Psoas muscle (tissue), 8 donors: ENCODE measurements at places on chromosomes 4 and X. TPM values are rescaled to one million over a fixed set of nuclear protein-coding genes. Genes with fewer than 3 reads are reported as not detected.

Gene VGLL1
- total RNA-seq: not detected

GRCh38 chr4:8048856-8049676 lies 109.4 kb upstream of the AFAP1 start:
- no peak for DNase-seq

GRCh38 chr4:139802931-139803330 lies 137.3 kb downstream of the MGST2 start:
- no peak for DNase-seq

GRCh38 chr4:32268863-32269262 lies 1548.7 kb downstream of the PCDH7 start:
- DNase-seq: no peak

DNA sequence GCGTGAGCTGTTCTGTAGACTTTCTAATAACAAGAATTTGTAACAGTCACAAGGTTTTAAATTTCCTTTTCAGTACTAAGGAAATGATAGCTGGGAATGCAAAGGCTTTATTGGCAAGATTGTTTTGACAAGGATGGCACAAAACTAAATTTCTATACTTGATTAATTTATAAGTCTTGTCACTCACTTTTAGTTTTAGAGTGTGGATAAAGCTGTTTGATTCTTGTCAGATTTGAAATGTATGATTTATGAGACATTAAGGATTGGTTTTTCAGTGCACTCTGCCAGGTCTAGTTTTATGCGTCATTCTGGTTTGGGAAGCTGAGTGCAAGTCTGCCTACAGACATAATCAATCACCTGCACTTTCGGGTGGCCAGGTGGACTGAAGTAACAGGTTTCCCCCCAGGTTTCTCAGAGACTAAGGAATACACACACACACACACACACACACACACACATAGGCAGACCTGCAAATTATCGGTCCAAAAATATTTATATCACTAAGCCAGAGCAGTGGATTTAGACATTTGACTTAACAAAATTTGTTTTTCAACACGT lies 9.3 kb downstream of the FHL1 start:
- no peak for DNase-seq

DNA sequence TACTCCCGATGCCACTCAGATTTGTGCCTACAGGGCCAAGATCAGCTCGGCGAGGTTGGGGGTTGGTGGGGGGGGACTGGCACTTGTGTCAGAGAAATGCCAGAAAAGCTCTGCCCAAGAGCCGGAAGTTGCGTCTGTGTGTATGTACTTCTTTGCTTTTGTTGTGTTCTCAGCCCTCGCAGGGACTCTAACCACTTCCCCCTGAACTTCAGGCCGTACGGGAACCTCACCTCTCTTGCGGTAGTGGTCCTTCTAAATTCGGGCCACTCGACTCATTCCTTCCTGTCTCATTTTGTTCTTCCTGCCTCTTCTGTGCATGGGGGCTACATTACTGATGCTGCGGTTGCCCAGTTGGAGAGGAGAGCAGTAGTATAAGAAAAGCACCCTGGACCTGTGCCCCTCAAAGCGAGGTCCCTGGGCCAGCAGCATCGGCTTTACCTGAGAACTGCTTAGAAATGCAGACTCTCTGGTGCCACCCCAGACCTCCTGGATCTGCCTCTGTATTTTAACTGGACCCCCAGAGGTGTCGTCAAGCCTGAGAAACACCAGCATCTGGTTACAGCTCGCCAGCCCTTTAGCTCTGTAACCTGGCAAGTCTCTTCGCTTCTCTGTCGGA lies 146.3 kb upstream of the RPS6KA3 start:
- no peak for DNase-seq

- no peak for DNase-seq
Observed at GRCh38 chrX:101385795-101386541, at the start of gene BTK. BTK (minus strand) TSS chrX:101386191; CDS start chrX:101375284, 10,907 bp downstream.

DNA sequence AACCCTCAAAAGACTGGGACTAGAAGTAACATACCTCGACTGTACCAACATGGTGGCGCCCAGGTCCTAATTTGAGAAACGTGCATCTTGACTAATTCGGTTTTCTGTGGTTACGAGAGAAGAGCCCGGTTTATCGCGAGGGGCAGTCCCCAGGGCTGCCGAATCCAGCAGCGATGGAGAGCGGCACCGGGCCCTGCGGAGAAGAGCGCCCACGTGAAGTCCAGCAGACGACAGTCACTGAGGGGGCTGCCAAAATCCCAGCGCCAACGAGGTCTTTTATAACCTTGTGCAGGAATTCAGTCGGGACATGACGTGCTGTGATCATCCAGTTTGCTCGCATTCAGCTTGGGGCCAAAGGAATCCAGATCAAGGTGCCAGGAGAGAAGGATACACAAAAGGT lies 187.5 kb upstream of the SLITRK2 start:
- no peak for DNase-seq

GRCh38 chrX:15530318-15530717 lies 29.7 kb downstream of the BMX start:
- no peak for DNase-seq

Gene P2RY4
- total RNA-seq: not detected

DNA sequence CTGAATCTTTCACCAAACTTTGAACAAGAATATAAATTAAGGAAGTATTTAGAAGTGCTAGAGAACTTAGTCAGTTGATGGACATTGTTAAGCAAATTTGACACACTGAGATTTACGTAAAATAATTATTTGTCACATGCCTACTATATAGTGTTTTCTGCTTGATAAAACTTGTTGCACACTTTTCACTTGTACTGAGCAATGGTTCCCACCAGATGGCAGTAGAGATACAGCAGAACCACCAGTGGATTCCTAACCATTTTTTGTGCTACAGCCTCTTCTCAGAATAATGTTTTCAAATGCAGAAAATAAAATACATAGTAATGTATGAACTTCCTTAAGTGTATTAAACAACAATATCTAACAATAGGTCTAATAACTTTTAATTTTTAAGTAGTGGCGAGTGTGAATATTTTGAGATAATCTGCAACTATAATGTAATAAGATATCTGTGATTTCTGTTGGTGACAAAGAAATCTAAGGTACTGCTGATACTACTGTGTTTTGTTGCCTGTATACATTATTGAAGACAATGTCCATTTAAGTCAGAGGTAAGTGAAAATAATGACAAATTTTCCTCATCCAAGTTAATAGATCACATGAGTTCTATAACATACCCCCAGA lies 81.2 kb downstream of the APOOL start:
- no peak for DNase-seq

GRCh38 chr4:41214136-41214824 lies at the start of gene APBB2:
APBB2 (minus strand) TSS chr4:41214542; CDS start chr4:41033254, 181,288 bp downstream.
- DNase-seq: peak; percentile 96

Gene NPY5R
- total RNA-seq: 0.19 TPM

- DNase-seq: no peak
Observed at GRCh38 chr4:53355930-53356521, 9.8 kb downstream of the SCFD2 start.

DNA sequence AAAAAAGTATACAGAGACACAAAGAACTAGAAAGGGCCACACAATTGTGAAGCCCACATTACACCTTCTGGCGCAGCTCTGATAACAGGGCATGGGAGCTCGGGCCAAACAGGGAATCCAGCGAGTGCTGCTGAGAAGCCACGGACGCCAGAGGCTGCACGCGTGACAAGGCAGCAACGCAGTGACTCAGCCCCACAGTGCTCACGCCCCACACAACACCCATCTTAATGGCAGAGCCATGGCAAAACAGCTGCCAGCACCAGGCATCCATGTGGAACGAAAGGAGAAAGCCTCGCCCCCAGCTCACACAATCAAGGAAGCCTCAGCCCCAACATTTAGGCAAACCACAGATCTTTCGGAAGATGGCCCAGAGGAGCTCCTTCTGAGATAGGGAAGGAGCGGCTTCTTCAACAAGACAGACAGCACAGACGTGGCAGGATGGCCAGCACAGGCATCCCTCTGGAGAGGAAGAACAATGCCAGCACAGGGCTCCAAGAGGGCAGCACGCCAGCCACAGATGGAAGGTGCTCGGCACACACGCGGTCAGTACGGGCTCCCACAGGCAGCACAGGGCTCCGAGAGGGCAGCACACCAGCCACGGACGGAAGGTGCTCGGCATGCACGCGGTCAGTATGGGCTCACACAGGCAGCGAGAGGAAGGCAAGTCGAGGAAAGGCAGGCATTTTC lies 33.1 kb downstream of the GAK start:
- DNase-seq: no peak

GRCh38 chr4:23500894-23501449 lies 388.9 kb downstream of the PPARGC1A start:
- no peak for DNase-seq

Gene EXOC1
- 22.1 TPM for total RNA-seq

DNA sequence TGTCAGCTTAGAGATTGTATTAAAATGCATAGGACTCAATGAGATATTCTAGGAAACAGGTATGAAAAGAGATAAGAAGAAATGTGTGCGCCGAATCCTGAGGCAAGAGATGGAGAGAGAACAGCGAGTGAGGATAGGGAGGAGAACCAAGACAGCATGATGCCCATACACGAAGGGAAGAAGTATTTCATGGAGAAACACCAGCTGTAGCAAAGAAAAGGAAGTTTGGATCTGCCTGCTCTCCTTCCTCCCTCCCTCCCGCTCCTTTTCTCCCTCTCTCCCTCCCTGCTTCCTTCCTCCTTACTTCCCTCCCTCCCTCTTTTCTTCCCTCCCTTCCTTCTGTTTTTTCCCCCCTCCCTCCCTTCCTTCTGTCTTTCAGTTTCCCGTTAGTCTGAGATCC lies 318.6 kb upstream of the TAPT1 start:
- DNase-seq: no peak

Gene GCNA
- total RNA-seq: 7.5 TPM

- peak; percentile 65 for DNase-seq
Observed at GRCh38 chrX:107729558-107730297, 45.9 kb downstream of the TSC22D3 start.

GRCh38 chrX:46263494-46263893 lies 281.7 kb downstream of the ZNF674 start:
- no peak for DNase-seq

DNA sequence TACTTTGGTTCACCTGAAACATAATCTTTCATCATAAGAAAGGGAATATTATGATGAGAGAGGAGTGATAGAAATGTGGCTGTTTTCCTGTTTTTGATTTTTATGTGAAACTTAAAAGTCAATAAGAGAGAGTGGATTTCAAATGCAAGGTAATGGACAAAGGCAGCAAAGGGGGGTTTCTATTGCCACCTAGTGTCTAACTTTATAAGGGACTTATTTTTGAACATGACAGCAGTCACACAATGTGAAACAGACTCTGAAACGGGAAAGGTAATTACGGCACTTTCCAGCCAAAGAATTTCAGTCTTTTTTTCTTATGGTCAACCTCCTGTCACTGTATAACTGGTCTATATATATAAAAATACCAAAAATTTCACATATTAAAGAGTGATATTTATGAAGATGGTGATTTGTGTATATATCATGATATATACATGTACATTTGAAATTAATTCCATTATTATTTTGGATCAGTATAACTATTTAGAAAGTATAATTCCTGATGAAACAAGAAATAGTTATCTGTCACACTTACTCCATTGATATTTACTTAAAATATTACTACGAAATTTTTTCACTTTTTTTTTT lies 127.1 kb downstream of the FBXO8 start:
- DNase-seq: no peak

Gene FABP2
- not detected for total RNA-seq

Gene KLHL13
- total RNA-seq: 1.5 TPM

DNA sequence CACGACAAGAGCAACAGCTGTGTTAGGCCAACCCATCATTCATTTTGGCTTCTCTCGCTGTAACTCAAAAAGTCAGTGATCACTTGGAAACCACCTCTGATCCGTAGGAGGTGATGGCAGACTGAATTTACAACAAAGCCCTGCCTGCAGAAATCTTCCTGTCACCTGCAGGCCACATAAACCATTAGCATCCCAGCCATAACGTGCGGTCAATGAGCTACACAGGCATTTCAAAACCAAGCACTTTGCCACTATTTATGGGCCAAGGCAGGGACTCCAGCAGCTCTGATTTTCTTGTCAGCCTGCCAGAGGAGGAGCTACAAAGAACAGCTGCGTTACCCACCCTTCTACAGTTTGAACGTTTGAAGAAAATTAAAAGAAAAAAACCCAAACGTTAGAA lies 228.1 kb upstream of the PPARGC1A start:
- no peak for DNase-seq

DNA sequence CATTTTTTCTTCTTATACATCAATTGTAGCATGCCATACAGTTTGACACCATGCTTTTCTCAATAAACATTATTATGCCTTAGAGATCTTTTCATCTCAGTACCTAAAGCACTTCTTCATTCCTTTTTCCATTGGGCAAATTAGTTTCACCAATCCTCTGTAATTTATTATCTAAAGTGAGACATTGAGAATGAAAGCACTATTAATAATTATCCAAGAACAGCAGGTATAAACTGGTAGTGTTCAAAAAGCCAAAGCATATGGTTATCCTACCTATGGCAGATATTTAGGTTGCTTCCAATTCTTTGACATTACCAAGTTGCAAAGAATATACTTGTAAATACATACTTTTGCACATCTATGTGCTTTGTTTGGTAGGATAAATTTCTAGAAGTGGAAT lies 15.6 kb downstream of the LAMTOR3 start:
- DNase-seq: no peak

- DNase-seq: peak; percentile 30
Observed at GRCh38 chr4:80097400-80098177, 24.6 kb upstream of the ANTXR2 start.

DNA sequence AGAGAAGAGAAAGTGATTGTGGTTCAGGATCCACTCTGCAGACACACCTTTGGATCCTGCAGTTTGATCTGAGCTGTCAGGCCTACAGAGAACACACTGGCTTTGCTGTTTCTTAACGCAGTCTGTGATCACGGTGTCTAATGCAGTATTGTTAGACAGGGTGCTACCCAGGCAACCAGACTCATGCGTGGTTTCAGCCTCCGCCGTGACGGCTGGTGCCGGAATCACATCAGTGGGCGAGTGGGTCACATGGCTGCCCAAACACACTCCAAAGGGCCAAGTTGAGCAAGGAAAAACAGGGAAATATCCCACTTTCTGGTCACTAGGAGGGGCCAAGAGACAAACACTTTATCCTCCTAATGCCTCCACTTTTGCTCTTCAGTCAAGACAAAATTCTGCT lies 27.5 kb downstream of the CCDC149 start:
- no peak for DNase-seq

GRCh38 chr4:124803641-124804040 lies 91.1 kb upstream of the ANKRD50 start:
- no peak for DNase-seq

Gene TBX22
- not detected for total RNA-seq

Gene EREG
- total RNA-seq: not detected

Gene RAB41
- not detected for total RNA-seq

DNA sequence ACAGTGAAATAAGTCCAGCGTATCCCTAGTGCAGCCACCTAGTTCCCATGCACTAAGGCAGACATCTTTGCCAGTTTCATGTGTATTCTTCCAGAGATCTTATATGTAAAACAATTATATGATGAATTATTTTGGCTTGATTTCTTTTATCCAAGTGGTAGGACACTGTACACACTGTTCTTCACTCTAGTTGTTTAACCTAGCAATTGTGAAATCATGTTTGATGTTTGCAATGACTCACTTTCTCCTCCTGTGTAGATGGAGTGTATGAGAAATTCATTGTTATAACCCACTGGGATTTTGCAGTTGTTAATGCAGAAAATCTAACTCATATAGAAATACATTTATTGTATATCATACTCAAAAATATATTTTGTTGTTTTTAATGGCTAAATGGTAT lies 17.5 kb upstream of the TBC1D1 start:
- no peak for DNase-seq
